Stimulated activated CD4-positive, alpha-beta T cell treated with anti-CD3 and anti-CD28 coated beads, Interleukin-1b, Interleukin-23, amount 100 ng/mL, for 24 hours (primary cell): ENCODE measurements at places on chromosomes 4 and X.

DNA sequence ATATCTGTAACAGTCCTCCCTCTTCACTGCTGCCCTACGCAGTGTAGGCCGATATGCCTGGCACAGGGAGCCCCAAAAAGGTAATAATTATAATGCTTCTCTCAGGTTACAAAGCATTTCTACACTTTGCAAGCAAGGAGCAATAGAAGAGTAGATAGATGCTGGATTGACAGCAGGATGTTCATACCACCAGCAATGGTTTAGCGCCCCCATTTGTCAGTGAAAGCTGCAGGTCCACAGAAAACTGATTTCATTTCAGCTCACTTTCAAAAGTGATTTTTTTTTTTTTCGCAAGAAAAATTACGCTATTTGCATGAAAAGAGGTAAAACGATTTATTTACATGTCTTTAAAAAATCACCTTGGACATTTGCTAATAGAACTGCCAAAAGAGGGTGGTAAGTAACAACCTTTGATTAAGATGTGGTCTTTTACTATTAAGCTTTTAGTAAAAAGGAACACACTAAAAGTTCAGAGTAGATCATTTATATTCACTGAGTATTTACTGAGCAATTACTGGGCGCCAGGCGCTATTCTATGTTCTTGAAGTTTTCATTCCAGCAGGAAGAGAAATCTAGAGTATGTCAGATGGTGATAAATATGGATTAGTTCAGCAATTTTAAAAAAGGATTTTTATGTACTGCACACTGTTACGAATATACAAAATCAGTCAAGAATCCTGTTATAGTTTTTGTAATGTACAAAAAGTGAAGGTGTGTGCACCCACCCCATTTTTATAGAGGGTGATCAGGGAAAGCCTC is 34.4 kb downstream of the HPF1 start:
- no peak for DNase-seq

DNA sequence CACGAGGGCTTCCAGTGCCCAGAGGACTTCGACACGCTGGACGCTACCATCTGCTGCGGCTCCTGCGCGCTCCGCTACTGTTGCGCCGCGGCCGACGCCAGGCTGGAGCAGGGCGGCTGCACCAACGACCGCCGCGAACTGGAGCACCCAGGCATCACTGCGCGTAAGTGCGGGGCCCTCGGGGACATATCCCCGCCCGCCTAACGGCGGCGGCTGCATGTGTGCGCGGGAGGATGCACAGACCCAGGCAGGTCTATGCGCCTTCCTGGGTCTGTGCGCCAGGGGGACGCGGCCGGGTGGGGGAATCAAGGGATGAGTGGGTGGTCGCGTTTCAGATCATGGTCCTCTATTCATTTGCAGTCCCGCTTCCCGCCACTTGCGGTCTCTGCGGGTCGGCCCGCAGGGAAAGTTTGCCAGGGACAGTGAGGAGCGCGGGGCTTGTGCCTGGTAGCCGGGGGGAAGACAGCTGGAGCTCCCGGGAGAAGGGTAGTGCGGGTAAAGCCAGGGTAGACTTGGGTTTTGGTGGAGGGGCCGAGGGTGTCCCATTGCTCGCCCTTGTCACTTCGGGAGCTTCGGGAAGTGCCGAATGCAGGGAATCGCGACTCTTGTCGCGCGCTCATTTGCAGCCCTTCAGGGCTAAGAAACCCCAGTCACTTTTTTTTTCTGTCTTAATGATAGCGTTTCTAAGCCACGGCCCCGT is 1.0 kb downstream of the SHISA3 start:
- DNase-seq: no peak

DNA sequence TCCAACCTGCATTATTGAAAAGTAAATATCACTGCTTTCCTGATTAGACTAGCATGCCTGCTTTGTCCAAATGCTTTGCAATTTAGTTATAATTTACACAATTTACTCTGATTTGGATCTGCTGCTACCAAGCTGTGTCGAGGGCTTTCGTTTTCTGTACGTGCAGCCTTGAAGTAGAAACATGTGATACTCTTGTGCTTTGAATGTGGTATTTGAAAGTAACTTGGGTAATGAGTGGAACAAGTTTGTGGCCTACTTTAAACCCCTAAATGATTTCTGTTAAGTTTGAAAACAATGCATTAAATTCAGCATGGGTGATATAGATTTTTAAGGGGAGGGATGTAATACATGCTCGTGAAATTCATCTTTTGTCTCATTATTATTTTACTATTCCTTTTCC is 240.7 kb downstream of the IQCM start:
- DNase-seq: no peak

DNA sequence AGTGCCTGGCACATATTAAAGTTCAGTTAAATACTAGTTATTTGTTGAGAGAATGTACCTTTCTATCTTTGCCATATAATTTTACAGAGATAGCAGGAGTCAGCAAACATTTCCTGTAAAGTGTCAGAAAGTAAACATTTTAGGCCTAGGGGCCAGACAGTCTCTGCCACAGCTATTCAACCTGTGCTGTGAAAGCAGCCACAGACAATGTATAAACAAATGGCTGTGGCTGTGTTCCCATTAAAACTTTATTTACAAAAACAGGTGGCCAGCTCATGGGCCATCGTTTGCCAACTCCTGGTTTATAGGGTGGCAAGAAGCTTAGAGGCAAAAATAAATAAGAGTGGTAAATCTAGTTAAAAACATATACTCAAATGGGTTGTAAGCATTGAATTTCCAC is 34.0 kb upstream of the BRS3 start:
- DNase-seq: no peak

- no peak for DNase-seq
These were observed at the start of gene NKX1-1 for GRCh38 chr4:1406394-1406980. NKX1-1 (minus strand) TSS chr4:1406442; CDS start chr4:1406442, 0 bp downstream.

DNA sequence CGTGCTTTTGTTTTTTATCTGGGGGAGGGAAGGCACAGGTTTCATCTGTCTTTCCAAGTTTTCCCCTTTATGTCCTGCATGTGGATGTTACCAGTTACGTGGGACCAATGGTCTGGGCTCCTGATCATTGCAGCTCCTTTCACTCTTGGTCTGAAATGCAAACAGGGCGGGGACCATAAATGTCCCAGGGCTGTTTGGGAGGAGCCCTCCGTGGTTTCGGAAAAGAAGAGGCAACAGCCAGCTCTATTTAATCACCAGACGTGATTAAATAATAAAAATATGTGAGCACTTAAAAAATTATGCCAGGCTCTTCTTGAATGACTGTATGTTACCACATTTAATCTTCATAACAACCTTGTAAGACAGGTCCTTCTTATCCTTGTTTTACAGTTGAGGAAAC is 30.8 kb upstream of the C1GALT1C1 start:
- no peak for DNase-seq

- DNase-seq: no peak
These were observed 229.6 kb upstream of the AGTR2 start for GRCh38 chrX:115940888-115941332.

DNA sequence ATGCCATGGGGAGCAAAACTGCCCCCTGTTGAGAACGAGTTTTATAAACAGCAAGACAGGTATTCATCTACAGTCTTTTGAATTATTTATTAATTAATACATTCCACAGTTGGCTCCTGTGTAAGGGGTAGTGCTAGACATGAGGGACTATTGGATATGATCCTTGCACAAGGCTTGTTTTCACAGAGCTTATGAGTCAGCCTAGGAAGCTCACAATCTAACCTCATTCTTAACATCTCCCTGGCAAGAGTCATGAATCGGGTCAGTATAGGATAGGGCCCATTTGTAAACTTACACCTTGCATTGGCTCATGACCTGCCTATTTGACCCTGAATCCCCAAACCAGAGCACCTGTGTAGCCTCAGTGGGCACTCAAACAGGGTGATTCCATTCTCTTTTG is 209.1 kb upstream of the HCCS start:
- DNase-seq: no peak

- no peak for DNase-seq
These were observed 53.5 kb upstream of the SPANXN3 start for GRCh38 chrX:143570782-143571181.

- no peak for DNase-seq
These were observed 21.9 kb downstream of the ARMCX6 start for GRCh38 chrX:101595739-101596419.

DNA sequence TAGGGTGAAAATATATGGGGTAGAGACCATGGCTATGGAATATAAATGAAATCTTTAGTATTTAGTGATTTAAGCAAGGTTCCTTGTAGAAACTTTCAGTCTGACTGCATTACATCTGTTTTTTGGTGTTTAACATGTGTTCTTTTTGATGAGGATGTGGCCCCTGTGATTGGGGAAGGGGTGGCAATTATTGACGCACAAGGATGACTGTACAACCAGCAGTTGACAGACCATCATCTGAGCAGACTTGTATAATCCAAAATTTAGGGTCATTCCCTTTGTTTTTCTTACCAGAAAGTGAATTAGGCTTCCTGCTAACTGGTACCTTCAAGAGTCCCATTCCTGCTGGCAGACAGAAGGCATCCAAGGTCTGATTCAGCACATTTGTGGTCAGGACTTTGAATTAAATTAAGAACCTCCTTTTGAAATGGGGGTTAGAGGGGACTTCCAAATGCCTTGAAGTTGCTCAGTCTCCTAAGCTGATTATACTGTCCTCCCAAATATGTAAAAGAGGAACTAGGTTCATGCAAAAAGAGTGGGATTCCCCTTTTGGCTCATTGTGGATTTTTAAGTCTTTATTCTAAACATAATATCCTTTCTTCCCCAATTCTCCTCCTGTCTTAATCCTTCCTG is 112.4 kb upstream of the CXCL13 start:
- no peak for DNase-seq

DNA sequence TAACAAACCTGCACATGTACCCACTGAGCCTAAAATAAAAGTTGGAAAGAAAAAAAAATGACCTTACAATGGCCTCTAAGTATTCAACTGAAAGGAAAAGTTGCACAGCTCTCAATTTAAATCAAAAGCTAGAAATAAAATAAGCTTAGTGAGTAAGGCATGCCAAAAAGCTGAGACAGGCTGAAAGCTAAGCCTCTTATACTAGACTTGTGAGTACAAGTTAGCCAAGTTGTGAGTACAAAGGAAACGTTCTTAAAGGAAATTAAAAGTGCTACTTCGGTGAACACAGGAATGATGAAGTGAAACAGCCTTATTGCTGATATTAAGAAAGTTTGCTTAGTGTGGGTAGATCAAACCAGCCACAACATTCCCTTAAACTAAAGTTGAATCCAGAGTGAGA is 707.9 kb upstream of the PITX2 start:
- DNase-seq: no peak

GRCh38 chr4:123102897-123103471 is 180.6 kb upstream of the NUDT6 start:
- DNase-seq: no peak

DNA sequence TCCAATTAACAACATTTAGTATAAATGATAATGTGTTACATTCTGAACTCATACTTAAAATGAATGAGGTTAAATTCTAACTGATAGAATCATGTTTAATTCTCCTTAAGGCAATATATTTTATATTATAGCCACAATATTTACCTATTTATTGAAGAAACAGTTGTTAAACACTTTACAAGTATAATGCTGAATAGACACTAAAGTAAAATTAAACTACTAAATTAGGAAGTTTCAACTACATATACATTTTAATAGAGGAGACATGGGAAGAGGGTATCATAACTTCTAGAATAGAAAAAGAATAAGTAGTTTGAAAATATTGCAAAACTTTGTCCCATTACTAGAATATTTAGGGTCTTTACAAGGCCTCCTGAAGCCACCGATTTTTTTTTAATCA is 36.2 kb upstream of the GRIA2 start:
- no peak for DNase-seq

DNA sequence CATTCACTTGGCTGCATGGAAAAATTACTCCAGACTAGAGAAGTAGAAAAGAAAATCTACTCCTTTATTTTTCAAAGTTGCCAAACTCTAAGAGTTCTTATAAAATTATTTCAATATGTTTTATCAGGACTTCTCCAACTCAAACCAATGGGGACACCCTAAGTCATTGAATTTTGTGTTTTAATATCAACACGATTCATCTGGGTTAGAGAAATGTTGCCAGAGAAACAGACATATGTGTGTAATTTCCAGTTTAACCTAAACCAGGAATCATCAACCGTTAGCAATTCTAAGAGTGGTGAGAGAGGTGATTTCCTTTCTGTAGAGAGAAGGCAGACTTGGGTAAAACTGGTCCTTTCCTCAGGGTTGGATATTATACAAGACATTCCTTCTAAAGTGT is 291.8 kb downstream of the LDB2 start:
- DNase-seq: no peak

GRCh38 chrX:153723351-153724251 is 586 bp downstream of the BCAP31 start:
- DNase-seq: peak; percentile 20

- DNase-seq: no peak
These were observed 2.5 kb downstream of the DDX3X start for GRCh38 chrX:41336447-41336846.

- DNase-seq: no peak
These were observed 194.9 kb upstream of the RPS6KA3 start for GRCh38 chrX:20461576-20461975.

DNA sequence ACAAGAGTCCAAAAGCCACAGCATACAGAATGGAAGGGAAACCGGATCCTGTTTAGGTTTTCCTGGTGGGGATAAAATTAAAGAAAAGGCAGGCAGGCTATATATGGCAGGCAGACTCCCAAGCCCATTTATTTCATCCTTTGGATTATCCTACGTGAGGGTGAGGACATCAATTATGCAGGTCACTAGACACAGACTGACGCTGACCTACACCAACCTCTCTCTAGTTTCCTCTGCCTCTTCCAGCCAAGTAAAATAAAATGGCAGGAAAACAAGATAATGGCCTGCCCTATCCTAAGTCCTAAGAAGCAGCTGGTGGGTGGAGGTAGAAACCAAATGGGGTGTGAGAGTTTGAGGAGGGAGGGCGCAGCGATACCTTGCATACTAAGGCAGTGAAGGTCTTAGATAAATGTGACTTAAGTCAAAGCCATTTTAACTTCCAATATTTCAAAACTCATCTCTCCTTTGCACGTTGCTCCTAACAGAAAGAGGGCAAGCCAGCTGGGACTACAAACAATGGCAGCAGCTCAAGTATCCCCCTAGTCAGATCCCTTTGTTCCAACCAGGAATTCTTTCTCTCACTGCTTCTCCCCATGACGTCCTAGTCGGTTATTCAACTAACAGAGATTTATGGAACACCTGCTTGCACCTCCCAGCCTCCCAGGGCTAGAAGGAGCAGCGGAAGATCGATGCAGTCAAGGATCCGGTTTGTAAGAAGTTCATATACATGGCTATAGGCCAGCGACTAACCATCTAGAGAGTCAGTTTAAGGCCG is 72.8 kb downstream of the IRF2 start:
- no peak for DNase-seq

DNA sequence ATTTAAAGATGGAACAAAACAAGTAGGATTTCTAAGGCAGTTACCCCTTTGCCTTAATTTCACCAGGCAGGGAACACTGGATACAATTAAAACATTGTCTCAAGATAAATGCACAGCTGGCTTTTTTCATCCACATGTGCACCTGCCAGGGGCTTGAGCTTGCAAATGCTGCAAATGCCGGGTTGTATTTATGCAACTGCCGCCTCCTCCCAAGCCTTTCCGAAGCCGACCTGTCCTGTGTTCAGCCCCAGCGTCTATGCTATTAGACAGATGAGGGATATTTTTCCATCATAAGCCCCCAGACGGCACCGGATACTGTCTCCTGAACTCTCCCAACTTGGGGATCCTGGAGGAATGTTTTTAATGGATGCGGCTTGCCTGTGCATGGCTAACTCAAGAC is 251.6 kb downstream of the CRLF2 start:
- no peak for DNase-seq

- no peak for DNase-seq
These were observed 15.4 kb downstream of the IQSEC2 start for GRCh38 chrX:53265771-53266574.
